ENCODE measurements at places on chromosomes 3 and 15.

DNA sequence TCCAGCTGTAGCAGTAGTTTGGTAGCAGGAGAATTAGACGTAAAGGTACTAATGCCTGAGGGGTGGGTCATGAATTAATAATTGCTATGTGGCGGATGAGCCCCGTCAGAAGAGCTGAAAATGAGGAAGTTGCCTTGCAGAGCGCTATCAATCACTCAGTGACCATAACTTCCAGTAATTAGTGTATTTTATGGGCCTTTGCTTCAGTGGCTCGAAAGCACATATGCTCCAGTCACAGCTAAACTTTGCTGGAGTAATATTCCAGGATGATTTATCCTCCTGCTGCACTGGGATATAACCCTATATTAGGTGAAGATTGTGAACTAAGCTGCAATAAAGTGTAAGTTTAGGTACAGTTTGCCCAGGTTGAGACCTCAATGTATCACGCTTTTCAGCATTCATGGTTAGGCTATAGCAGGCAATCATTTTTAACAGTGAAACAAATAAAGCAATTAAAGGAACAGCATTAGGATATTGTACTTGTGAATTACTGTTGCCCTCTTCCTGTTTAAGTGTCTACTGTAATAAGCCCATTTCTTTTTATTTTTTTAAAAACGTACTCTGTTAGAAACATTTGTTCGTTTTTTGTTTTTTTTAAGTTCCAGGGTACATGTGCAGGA, 104.6 kb upstream of the SKOR1 start:
- DNase-seq = no peak

DNA sequence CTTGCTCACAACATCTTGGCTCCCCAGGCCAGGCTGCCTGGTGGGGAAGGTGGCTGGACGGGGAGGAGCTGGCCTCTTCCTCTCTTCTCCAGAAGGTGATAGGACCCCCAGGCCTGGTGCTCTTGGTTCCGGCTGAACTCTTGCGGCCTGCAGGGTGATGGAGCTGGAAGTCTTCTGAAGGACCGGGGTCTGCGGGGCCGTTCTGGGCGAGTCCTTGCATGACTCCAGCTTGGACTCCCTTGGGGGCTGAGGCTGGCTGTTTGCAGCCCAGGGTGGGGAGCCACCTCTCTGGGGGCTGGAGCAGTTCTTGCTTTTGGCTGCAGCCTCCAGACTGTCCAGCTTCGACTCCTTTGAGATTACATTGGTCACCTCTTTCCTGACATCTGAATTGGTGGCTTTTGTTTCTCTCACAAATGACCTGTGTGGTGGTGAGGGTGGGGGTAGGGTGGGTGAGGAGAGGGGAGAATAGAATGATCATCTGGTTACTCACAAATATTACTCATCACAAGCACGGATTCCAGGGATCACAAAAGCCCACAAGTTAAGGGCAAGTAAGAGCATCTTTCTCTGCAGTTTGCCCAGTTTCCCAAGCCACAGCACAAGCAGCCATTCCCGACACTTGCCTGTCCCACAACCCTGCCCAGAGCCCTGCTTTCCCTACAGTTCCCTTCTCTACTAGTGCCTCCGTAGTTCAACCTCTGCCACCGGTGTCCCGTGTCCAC, 149.1 kb upstream of the HACD2 start:
- DNase-seq = no peak

- no peak for DNase-seq
Observed at GRCh38 chr3:119403201-119403600, 60.2 kb downstream of the TMEM39A start.

DNA sequence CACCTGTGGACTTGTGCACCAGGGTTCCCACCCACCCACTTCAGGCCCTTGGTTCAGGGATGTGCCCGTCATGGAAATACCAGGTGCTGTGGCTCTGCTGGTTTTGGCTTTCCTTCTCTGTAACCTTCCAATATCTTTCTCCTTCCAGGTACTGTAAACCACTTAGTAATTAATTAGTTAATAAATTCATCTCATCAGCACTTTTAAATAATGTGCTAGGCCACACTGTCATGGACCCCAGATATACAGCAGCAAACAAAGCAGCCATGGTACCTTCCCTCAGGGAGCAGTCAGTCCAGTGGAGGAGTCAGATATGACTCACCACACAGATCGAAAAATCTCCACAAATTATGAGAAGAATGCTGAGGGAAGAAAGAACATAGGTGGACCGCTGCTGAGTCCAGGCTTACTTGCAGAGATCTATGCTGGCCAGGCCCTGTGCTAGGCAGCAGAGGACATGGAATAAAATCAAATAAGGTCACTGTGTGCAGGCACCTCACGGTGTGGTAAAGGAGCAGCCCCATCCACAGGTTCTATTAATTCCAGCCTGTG, 6.8 kb upstream of the GATA2 start:
- no peak for DNase-seq

- DNase-seq = no peak
Observed at GRCh38 chr15:96363707-96364106, 33.2 kb downstream of the NR2F2 start.

DNA sequence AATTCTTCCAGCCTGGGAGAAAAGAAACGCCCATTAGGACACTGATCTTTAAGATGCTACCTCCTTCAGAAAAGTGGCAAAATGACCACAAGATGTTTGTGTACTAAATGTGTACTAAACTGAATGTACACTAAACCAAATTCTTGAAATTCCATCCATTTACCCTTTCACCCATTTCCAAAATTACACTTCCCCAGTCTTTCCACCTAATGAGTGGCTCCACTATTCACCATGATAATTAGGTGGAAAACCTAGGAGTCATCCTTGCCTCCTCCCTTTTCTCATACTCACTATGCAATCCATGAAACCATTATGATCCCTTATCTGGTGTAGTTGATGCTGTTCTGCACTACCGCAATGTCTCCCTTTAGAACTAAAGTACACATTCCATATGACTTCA, 452.1 kb upstream of the THBS1 start:
- no peak for DNase-seq

- no peak for DNase-seq
Observed at GRCh38 chr3:172517859-172518466, 5.3 kb downstream of the TNFSF10 start.

GRCh38 chr15:83066734-83067637, at the start of gene BTBD1:
BTBD1 (minus strand) TSS chr15:83067252; CDS start chr15:83067151, 101 bp downstream.
- peak; percentile 93 for DNase-seq

DNA sequence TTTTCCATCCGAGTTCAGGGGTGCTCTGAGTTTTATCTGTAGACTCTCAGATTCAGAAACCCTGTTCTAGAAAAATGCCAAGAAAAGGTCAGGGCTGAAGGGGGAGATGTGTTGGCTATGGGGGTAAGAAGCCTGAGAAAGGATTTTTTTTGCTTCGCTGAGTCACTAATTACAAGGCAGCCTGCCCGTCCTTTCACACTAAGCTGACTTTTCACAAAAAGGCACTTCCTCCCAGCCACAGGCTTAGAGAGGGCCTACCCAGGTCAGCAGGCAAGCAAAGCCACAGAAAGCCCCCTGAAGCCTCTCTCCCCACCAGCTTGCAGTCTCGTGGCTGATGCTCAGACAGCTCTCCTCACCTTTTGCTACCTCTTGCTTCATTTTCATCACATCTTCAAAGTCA, 192.6 kb upstream of the PRICKLE2 start:
- DNase-seq = peak; percentile 72

DNA sequence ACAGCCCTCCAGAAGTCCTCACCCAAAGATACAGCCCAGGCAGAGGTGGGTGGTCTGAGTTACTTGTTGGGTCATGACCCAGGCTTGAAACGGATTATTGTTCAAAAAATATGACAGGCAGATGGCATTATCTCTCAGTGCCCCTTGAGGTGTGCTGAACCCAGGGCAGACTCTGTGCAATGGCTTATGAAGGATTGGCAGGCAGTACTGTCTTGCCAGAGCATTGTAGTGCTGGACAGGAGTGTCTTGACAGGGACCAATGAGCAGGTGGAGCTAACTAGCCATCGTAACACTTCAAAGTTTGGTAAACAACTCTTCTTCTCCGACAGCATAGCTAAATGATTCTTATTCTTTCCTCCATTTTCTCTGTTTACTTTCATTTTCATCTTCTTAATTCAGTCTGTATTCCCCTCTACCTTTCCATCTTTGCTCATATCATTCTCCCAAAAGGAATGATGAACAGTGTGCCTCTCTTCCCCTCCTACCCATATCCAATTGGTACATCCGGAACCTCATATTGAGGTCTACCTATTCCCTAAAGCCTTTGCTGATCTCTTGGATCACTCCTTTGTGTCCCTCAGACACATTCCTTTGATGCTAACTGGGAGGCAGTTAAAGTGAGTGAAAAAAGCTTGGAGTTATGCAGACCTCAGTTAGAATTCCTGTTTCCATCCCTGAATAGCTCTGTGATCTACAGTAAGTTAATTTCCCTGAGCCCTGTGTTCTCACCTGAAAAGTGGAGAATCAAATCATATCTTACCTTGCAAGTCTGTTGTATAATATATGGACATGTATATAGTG, 2.6 kb upstream of the IL20RB start:
- DNase-seq = no peak

GRCh38 chr3:55965776-55966175, 478.7 kb upstream of the WNT5A start:
- DNase-seq = no peak

GRCh38 chr3:64011685-64012084, 11.6 kb downstream of the PSMD6 start:
- DNase-seq = no peak

DNA sequence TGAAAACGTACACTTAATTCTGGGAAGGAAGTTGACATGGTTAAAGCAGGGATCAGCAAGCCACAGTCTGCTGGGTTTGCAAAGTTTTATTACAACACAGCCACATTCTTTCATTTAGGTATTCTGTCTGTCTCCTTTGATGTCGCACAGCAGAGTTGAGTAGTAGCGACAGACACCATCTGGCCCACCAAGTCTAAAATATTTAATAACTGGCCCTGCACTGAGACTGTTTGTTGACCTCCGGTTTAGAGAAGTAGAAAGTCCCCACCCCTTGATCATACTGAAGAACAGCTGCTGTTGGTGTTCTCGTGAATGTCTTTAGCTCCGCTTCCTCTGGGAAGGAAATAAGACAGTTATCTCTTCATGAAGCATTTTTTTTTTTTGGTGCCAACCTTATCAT, 66.2 kb downstream of the MCTP2 start:
- DNase-seq = no peak

DNA sequence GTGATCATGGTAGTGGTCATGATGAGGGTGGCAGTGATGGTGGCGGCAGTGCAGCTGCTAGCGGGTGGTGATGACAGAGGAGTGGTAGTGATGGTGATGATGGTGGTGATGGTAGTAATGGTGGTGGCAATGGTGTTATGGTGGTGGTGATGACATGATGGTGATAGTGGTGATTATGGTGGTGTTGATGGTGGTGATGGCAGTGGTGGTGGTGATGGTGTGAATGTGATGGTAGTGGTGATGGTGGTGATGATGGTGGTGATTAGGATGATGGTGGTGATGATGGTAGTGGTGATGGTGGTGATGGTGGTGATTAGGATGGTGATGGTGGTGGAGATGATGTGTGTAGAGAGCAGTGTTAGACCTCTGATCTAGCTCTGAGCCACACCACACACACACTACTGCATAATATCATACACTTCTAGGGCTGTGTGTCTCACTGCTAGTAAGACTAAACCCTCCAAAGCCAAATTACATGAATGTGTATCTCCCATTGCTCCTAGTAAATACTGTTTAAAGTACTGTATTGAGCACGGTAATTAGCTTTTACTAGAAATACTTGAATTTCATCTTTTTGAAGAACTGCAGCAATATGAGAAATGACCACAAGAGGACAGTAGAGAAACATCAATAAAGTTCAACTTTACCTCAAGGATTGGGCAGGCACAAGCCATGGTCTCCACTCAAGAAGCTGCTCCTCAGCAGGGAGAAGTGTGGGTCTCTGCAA, 28.8 kb downstream of the TMED3 start:
- DNase-seq = peak; percentile 64

DNA sequence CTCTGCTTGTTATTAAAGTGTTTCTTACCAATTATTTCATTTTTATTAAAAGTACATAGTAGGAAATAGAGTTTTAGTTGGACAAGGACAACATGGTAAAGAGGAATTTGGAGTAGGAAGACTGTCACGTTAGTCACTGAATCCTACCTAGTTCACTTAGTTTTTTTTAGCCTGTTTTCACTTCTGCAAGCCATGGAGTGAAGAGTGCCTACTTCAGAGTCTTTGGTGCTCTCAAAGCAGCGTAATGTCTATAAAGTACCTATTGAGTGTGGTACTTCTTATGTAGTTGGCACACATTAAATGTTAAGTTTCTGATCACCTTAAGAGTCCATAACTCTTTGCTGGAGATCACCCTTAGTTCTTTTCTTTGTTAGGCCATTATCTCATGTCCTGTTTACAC, 78.7 kb downstream of the LPP start:
- no peak for DNase-seq

- DNase-seq = no peak
Observed at GRCh38 chr3:4401441-4401840, 65.6 kb downstream of the SUMF1 start.

- DNase-seq = no peak
Observed at GRCh38 chr3:178749471-178749870, 213.2 kb downstream of the KCNMB2 start.

GRCh38 chr3:169150920-169151319, 512.6 kb downstream of the MECOM start:
- no peak for DNase-seq

DNA sequence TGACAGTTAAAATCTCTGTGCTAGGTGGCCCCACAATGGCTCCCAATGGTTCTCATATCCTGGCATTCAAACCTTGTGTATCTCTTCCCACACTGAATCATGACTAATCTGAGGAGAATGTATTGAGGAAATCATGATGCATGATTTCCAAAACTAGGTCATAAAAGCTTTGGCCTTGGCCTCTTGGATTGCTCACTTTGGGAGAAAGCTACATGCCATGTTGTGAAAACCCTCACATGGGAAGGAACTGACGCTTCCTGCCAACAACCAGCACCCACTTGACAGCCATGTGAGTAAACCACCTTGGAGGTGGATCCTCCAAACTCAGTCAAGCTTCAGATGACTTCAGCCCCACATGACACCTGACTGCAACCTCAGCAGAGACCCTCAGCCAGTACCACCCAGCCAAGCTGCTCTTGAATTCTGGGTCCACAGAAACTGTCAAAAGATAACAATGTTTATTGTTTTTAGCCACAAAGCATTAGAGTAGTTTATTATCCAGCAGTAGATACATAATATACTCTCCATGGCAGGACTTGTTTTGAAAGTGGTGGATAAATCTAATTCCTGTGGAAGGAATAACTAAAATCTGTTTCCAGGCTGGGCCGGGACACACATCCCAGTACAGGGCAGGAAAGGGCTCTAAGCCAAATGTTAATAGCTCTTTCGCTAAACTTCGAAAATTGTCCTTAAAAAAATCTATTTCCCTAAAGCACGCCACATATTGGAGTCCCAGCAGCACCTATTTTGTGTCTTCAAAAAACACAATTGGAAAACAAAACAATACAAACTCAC, 1.0 kb upstream of the ZNF620 start:
- no peak for DNase-seq

- peak; percentile 86 for DNase-seq
Observed at GRCh38 chr3:28240441-28240840, 978 bp upstream of the CMC1 start.

- DNase-seq = no peak
Observed at GRCh38 chr3:33940736-33941135, 142.3 kb downstream of the PDCD6IP start.

- no peak for DNase-seq
Observed at GRCh38 chr15:78768096-78768495, 43.2 kb downstream of the ADAMTS7 start.

Measured in endodermal cell (in vitro differentiated cells).